Trophoblast cell (in vitro differentiated cells and primary cell): ENCODE measurements at places on chromosomes 7 and 10.
A peak's percentile ranks its signal among the peaks of the same experiment; 100 is the strongest.

DNA sequence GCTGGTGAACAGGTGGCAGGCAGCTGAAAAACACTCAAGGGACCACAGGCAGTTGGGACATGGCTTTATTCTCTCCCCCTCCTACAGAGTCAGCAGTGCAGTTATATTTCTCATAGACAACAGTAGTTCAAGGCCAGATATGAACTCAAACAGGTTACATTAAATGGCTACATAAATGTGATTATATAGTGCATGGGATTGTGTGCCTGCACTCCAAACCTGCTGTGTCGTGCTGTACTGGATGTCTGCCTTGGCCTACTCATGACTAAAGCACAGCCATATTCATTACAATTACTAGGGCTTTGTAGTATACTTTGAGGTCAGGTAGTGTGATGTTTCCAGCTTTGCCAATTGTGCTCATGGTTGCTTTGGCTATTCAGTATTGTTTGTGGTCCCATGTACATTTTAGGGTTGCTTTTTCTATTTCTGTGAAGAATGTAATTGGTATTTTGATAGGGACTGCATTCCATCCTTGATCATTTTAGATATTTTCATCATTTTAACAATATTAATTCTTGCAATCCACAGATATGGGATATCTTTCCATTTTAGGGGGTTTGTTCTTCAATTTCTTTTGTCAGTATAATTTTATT lies 393.6 kb downstream of the CNTNAP2 start:
- DNase-seq, result no peak

DNA sequence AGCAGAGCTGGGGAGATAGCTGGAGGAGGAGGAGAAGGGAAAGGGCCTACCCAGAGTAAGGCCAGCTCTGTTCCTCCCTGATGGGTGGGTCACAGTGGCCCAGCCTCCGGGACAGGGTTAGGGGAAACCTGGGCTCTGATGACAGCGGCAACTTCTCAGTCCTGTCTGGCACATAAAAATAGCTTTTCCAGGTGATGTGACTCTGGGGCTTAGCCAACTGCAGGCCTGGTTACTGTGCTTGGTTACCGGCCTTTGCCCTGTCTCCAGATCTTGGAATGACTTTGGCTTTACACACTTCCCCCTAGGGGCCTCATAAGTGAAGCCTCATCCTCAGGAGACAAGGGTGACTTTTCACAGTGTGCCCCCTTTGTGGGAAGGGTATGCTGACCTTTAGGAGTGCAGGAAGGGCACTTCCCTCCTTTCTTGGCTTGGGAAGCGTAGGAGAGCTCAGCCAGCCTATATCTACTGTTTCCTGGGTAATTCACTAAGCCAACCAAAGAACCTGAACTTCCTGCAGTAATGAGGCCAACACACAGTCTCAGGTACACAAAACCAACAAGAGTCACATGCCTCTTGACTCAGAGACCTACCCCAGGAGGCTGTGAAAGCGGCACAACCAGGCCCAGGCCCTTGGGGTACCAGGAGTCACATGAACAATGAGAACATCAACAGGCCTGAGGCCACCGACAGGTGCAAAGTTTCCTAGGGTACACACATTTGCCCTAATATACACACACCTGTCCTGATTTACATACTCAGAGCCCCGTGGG lies 11.7 kb upstream of the HILPDA start:
- no peak for DNase-seq

DNA sequence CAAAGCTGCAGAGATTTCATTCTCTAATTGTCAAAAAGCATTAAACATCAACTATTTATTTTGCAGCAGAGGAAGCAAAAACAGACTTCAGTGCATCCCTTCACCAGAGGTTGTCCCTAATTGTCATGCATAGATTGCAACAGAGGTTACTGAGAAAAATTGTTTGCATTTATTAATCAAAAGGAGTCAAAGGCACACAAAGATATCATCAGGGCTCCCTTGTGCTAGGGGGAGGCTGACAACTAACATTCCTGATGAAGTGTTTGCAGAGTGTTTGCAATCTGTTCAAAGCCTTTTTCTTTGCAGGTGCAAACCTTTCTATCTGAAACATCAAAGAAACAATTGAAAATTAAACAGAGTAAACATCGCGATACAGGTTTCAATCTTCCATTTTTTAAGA lies 227.5 kb downstream of the TEX36 start:
- DNase-seq, result no peak

DNA sequence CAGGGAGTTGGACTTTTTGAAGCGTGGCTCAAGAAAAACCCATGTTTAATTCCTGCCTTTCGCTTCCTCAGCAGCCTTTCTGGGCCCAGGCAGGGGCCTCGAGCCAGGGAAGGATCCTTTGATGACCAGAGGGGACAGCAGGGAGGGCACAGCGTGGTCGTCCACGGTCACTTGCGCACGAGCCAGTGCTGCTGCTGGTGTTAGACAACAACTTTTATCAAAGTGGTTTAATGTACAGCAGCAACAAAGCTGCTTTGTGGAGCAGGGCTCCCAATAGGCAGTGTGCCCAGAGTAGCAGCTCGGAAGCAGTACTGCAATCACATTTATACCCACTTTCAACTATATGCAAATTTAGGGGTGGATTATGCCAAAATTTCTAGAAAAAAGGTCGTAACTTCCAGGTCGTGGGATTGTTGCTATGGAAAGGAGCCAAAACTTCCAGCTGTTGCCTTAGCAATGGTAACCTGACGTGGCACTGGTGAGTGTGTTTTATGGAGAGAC lies 6.1 kb downstream of the GIMAP1 start:
- DNase-seq, result no peak

DNA sequence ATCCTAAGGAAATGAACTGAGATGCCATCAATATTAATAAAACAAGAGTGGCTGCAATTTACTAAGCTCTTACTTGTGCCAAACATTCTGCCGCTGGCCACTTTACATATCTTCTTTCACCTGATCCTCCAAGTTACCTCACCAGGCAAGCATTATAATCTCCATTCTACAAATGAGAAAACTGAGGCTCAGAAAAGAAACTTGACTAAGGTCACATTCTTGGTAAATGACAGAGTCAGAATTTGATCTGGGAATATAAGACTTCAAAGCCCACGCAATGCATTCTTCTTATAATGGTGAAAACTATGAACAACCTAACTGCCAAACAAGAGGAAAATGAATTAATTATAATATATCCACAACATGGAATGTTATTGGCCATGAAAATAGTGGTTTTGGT lies 46.1 kb upstream of the SMNDC1 start:
- DNase-seq, result peak; percentile 44
